Chondrocyte (in vitro differentiated cells): ENCODE measurements at places on chromosomes 6 and 20. TPM values are rescaled to one million over a fixed set of nuclear protein-coding genes. Genes with fewer than 3 reads are reported as not detected.

DNA sequence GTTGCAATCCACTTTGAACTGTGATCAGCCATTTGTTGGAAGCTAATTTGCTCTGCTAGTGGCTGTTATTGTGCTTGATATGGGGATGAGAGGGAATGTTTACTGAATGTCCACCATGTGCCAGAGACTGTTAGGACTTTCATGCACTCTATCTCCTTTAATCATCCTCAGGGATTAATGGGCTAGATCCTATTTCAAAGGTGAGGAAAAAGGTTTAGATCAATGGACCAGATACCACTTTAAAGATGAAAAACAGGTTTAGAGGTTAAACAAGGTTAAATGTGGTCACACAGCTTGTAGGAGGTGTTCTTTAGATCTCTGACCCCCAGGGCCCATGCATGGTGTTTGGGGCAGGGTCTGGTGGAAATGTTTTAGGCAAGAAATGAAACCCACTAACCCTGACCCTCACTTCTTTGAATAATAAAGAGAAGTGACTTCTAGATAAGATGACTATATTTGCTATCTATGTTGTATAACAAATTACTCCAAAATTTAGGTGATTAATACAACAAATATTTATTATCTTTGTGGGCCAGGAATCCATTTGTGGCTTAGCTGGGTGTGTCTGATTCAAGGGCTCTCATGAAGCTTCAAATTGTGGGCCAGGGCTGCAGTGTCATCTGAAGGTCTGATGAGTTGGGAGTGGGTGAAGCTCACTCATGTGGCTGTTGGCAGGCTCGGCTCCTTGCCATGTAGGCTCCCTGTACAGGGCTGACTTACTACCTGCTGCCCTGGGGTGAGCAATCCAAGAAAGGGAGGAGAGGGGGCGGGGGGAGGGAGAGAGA lies 127.8 kb upstream of the FOXA2 start:
- DNase-seq: no peak

DNA sequence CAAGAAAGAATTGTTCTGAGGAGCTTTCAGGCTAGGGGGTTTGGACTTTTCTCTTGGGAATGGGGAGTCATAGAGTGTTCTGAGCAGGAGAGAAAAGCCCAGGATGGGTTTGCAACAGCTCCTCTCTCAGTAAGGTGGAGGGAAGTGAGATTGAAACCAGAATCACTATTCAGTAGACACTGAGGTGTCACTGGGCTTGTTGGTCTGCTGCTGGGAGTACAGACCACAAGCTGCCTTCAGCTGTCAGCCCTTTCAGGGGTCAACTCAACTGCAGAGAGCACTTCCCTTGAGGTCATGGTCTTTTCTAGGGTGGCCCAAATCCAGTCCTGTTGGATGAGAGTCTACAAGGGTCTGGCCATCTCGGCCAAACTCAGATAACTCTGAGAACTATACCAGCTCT lies 12.9 kb upstream of the FOXA2 start:
- DNase-seq: no peak

DNA sequence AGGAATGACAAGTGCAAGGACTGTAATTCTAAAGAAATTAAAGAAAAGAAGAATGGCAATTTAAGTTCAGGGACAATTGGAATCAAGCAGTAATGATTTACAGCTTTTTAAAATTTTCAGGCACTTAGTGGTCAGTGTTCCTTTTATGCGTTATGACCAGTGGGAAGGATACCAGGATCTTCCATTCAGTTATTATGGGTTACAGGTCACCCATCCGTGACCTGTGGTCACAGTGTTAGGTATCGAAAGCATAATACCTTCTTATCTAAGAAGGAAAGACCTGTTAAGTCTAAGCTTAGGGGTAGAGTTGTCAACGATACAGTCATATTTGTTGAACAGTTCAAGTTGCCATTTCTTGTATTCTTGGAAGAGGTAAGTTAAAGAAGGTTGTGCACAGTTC lies 253.8 kb downstream of the LAMA2 start:
- no peak for DNase-seq

DNA sequence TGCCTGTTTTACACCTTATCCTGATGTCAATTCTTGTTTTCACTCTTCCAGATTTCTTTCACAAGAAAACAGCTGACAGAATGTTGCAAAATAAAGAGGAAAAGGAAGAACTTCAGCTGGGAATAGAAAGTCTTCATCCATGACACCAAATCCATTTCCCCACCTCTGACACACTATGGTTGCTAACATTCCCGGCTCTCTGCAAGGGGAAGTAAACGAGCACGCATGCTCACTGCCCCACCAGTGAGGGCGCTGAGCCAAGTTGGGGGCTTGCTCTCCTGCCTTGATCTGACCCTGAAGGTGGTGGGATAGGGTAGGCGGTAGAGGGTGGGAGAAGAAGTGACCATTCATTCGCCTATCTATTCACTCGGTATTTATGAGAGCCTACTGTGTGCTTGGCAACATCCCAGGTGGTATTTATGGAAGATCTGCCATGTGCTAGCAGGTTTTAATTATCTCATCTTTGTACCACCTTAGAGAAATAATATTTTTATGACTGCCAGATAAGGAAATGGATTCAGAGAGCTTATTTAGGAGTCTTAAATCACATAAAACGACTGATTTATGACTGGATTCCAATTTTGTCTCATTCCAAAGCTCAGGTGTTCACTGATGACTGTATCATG lies 206.2 kb downstream of the FOXC1 start:
- no peak for DNase-seq

DNA sequence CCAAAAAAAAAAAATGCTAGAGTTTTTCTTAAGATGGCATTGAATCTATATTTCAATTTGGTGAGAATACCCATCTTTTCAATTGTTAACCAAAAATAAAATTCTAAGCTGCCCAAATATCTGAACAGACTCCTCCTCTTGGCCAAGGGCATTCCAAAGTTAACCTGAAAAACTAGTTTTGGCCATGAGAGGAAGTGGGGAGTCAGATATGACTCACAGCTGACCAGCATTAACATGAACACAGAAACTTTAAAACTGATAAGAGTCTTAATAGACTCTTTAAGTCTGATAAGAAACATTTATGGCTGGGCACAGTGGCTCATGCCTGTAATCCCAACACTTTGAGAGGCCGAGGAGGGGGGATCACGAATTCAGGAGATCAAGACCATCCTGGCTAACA lies 171.3 kb downstream of the FAXC start:
- no peak for DNase-seq

DNA sequence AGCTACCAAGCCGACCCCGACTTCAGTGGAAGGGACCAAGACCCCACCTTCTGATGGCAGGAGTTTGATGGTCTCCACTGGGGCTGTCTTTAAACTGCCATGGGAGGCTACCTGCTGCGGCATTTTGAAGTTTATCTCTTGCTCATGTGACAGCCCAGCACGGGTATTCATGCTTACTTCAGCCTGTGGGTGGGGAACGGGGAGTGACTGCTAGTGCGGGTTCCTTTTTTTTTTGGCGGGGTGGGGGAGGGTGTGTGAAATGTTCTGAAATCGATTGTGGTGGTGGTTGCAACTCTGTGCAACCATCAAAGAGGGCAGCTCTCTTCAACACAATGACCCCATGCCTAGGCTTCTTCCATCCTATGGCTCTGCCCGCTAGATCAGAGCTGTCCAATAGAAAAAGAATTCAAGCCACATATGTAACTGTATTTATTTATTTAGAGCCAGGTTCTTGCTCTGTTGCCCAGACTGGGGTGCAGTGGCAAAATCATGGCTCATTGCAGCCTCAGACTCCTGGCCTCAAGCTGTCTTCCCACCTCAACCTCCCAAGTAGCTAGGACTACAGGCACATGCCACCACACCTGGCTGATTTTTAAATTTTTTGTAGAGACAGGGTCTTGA lies 53.7 kb downstream of the PPP1R16B start:
- DNase-seq: no peak

- no peak for DNase-seq
These were observed 90.3 kb downstream of the ASXL1 start for GRCh38 chr20:32448306-32449056.

- DNase-seq: no peak
These were observed 20.7 kb upstream of the ZNF76 start for GRCh38 chr6:35238843-35239289.

- no peak for DNase-seq
These were observed 14.1 kb upstream of the TENT5A start for GRCh38 chr6:81766482-81767069.

GRCh38 chr6:99091985-99092384 lies 144.2 kb upstream of the FBXL4 start:
- DNase-seq: no peak

DNA sequence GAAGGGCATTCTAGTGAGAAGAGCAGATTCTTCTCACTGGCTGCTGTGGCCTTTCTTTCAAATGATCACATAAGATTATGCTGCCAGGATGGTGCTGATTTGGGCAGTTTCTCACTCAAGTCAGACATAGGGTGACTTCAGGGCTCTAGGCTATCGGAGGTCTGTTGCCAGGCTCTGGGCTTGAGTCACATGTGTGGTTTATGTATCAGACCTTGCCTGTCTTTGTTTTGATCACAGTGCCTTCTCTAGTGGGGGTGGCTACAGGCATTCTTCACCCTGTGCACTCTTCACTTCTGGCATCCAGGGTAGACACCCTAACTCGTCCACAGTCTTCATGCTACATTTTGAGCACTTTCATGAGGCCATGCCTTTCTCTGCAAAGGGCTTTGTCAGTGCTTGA lies 823.7 kb upstream of the MAN1A1 start:
- DNase-seq: no peak

DNA sequence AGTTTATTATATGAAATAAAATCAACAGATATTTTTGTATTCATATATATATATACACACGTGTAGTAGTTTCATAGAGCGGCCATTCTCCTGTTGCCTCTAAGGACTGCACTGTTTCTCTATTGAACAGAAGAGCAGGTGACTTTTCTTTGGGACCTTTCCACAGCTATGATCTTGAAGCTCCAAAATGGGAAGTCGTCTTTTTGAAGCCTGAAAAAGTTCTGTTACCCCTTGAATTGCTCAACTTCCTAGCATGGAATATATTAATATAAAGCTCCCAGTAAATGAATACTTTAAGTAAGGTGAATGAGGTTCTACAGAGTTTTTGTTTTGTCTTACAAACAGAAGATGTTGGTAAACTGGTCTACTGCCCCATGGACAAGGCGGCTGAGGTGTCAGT lies 42.2 kb upstream of the ADTRP start:
- DNase-seq: no peak

GRCh38 chr6:136249336-136249735 lies 775 bp downstream of the MTFR2 start:
- no peak for DNase-seq

DNA sequence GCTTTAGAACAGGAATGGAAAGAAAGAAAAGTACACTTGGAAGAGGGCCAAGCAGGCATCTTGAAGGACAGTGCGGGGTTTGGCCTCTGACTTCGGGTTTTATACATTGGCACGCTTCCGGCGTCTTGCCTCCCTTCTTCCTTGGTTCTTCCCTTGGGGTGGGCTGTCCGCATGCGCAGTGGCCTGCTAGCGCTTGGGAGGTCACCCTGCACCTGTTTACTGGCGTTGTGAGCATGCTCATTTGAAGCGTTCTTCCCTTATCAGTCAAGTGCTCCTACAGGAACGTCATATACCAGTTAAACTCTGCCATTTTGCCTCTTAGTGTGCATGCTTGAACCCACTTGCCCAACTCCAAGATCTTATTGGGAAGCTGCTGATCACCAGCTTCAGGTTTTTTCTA lies 230.0 kb downstream of the TTLL2 start:
- DNase-seq: no peak

GRCh38 chr6:105898286-105898685 lies 187.8 kb upstream of the PRDM1 start:
- no peak for DNase-seq

- DNase-seq: no peak
These were observed 200.3 kb downstream of the RNGTT start for GRCh38 chr6:88763160-88763559.

- no peak for DNase-seq
These were observed 128.6 kb downstream of the RNF144B start for GRCh38 chr6:18515767-18516166.

DNA sequence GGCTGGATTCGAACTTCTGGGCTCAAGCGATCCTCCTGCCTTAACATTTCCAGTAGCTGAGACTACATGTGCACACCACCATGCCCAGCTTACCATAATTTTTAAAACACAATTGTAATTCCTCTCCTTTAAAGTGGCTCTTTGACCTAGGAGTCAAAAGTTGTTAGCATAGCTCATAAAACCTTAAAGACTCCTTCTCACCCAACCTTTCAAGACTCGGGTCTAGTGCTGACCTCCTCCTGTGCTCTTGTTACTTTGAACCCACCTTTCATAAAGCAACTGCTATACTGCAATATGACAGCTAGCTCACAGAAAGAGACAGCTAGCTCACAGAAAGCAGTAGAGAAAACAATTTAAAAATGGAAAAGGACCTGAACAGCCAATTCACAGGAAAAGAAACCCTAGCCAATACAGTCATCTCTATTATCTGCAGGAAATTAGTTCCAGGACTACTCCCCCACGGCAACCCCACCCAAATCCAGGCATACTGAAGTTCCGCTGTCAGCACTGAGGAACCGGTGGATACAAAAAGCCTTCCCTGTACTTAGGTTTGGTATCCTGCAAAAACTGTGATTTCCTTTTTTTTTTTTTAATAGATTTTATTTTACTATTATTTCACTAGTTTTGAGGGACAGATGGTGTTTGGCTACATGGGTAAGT lies 20.3 kb downstream of the SSR1 start:
- no peak for DNase-seq

DNA sequence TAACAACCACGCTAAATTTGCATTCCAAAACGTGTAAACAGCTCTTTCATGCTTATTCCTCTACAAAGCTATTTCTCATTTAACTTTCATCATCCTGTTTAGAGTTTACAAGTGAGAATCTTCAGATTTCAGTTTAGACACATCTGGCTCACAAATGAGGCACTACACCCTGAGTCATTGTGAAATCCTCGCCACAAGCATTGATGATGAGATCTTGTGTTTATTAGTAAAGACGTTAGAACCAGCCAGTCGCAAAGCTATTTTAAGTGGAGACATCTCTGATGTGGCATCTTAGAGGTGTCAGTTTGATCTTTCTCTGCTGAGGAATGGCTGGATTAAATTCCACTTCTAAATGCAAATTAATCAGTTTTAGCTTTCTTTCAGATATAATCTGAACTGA lies 8.3 kb upstream of the ISM1 start:
- no peak for DNase-seq

Gene LAMA2
- 1.9 to 9.8 TPM (median 2.5 TPM) in 3 replicates for total RNA-seq

Gene OR2H1
- total RNA-seq: not detected in 3 replicates

Gene TENT5A
- 25.8 to 57.9 TPM (median 27.9 TPM) in 3 replicates for total RNA-seq

Gene TMEM151B
- 0.05 TPM in 1 of 3 replicates, not detected in the others for total RNA-seq

Gene C2
- total RNA-seq: 0.52 to 1.5 TPM (median 0.56 TPM) in 3 replicates

Gene ADGRF5
- 0.67 to 0.95 TPM in 2 of 3 replicates, not detected in the other for total RNA-seq
